ENCODE measurements at places on chromosomes 4 and X.
A peak's percentile ranks its signal among the peaks of the same experiment; 100 is the strongest.

GRCh38 chr4:152225680-152226079, 310.2 kb downstream of the FBXW7 start:
- no peak for DNase-seq

DNA sequence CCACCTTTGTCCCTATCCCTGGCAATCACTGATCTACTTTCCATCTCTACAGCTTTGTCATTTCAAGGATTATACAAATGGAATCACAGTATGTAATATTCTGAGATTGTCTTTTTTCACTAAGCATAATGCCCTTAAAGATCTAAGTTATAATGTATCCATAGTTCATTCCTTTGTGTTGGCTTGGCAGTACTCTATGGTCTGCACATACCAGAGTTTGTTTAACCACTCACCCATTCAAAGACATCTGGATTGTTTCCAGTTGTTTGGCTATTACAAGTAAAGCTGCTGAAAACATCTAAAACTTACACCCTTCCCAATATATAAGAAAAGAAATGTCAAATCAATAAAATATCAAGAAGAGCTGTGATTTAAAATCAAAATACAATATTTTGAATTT, 26.0 kb upstream of the AWAT1 start:
- DNase-seq, result no peak

GRCh38 chr4:30716681-30717207, 3.4 kb upstream of the PCDH7 start:
- no peak for DNase-seq

- DNase-seq, result peak; percentile 41
These were observed 44.1 kb downstream of the TIGD4 start for GRCh38 chr4:152735396-152735859.

GRCh38 chr4:185787926-185788679, 23.9 kb downstream of the SORBS2 start:
- peak; percentile 27 for DNase-seq

- DNase-seq, result no peak
These were observed 241.4 kb upstream of the ANXA3 start for GRCh38 chr4:78310007-78310739.

Measured in activated CD4-positive, alpha-beta T cell treated with anti-CD3 and anti-CD28 coated beads, Interleukin-2, Interleukin-4, amounts not matched to agents 100 ng/mL and 50 ng/mL, durations not matched to agents 16 hours and 8 hours (primary cell).